Activated CD4-positive, alpha-beta T cell treated with anti-CD3 and anti-CD28 coated beads for 1 hour (primary cell): ENCODE measurements at places on chromosomes 5 and 9.

DNA sequence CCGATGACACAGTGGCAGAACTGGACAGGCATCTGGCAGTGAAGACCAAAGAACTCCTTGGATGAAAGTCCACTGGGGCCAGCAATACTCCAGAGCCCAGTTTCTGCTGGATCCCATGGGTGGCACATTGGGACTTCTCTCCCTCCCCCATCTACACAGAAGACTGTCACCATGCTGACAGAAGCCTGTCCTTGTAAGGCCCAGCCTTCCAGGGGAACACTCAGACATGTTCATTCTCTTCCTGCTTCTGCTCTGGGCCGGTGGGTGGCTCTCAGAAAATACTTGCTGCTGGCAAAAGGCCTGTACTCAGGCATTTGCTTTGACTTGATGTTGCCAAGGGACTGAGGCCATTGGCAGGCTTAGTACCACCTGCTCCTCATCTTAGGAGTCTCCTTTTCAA lies 48.3 kb upstream of the PTGS1 start:
- no peak for DNase-seq

DNA sequence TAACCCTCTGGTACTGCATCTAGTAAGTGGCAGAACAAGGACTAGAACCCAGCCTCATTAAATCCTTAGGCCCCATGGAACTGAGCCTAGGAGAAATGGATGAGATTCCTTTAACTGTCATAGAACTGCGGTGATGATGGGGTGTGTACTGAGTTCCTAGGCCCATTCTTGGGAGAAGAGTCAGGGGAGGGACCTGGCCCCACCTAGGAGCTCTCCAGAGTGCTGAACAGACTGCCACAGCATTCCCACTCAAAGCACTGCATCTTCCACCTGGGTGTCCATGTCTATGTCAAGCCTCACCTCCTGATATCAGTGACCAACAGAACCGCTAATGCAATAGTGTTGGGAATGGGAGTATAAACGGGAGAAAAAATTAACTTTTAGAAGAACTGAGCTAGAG lies 36.6 kb downstream of the TTLL11 start:
- no peak for DNase-seq

- DNase-seq = no peak
Observed at GRCh38 chr9:36818242-36818938, 215.7 kb downstream of the PAX5 start.

GRCh38 chr5:171888051-171888481 lies 102.4 kb downstream of the SMIM23 start:
- DNase-seq = no peak

- DNase-seq = no peak
Observed at GRCh38 chr9:86494644-86495111, 140.5 kb upstream of the TUT7 start.

GRCh38 chr5:150077060-150077459 lies 9.3 kb downstream of the CSF1R start:
- no peak for DNase-seq

DNA sequence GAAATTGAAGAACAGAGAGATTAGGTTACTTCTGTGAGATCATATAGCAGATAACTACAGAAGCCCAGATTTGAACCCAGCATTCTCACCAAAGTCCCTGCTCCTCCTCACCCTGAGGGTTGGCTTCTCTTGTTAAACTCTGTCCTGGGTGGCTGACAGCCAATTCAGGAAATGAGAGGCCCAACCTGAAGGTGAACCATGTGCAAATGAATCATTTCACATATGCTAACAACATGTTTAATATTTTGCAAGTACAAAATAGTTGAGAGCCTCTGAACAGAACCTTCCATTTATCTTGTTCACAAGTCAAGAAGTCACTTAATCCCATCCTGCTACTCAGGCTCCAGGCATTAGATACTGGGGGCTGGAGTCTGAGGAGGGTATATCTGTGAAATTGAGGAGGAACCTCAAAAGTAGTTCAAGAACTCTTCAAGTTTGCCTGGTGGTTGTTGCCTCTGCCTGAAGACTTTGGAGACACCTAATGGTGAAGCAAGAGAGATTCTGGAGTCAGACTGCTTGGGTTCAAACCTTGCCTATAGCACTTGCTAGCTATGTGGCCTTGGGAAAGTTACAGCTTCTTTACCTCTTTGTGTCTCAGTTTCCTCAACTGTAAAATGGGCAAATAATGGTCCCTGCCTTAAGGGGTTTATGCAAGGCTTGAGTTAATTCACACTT lies 564.0 kb downstream of the PSAT1 start:
- DNase-seq = no peak

DNA sequence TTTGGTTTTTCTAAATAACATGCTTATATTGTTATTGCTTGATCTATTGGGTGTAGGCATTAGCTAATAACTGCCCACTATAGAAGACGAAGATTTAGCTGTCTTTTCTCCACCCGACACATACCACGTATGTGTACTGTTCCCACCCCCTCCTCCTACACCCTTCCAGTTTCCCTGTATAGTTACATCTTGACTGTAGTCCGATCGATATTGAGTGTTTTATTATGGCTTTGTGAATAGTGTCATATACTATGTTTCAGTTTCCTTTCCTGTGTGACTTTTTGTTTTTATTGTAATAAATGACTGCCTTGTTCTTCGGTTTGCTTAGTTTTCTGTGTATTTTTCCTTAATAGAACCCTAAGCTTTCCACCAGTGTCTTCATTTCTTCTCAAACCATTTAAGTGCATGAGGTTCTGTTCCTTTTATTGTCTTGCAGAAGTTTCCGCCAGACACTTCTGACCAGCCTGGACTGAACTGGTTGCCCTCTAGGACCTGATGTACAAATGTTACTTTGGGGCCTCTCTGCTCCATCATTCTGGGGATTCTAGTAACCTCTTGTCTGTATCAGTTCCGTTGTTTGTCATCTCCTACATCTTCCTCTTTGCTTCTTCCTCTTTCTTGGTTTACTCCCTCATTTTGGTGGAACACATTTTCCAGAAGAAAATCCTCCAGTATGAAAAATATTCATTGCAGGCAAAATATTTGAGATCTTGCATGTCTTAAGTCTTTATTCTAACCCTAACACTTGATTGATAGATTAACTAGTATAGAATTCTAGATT lies 61.8 kb downstream of the PRKACG start:
- DNase-seq = no peak

- no peak for DNase-seq
Observed at GRCh38 chr5:88669371-88670050, 213.5 kb downstream of the MEF2C start.

DNA sequence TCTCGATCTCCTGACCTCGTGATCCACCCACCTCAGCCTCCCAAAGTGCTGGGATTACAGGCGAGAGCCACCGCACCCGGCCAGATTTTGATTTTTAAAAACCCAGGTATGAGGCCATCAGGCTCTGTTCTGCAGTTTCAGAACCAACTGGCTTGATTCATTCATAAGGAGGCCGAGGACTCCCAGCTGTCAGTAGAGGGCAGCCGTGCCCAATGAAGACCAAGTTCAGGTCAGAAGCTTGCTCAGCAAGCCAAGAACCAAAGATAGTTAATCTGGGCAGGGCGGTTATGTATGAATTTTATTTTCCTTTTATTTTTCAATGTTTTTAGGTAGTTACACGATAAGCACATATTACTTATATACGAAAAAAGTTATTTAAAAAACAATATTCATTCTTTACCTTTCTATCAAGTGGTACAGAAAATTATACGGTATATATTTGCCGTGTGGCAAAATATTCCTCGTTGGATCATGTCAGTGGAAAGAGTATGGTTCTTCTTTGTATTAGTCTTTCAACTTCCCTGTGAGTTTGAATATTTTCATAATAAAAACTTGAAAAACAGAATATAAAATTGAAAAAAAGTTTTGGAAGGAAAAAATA lies 18.0 kb downstream of the MGAT1 start:
- peak; percentile 63 for DNase-seq

DNA sequence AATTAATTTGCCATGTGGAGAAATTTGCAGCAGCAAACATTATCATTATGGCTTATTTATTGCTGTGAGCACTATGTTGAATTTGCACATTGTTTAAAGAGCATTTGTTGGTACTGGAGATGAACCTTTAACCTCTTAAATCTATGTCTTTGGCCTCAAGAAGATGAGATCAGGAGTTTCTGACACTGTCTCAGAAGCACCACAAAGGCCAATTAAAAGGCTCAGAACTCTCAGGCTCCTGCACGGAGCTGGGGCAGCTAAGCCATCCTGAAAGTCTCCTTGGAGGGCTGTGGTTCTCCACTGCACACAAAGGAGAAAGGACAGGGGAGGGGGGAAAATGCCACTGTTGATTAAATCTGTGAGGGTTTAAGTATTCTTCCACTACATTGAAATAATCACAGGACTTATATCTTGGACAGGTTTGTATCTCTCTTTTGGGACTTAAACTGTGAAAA lies 33.1 kb downstream of the ZNF366 start:
- no peak for DNase-seq

DNA sequence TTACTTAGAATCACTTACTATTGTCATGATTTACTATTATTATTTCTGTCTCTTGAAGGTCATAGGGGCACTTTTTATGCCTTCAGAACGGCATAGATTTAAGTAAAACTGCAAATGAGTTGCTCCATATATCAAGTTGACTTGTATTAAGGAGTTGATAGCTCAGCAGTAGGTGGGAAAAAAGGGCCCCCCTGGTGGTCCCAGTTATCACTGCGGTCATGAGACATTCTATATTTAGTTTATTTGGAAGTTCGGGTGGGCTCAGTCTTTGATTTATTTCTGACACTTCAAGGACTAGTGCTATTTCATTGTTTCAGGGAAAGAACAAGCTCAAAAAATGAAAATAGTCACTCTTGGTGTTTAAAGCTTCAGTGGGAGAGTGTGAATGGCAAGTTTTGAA lies 159.3 kb downstream of the SLC24A2 start:
- no peak for DNase-seq

GRCh38 chr9:14027116-14027800 lies 286.7 kb downstream of the NFIB start:
- no peak for DNase-seq

DNA sequence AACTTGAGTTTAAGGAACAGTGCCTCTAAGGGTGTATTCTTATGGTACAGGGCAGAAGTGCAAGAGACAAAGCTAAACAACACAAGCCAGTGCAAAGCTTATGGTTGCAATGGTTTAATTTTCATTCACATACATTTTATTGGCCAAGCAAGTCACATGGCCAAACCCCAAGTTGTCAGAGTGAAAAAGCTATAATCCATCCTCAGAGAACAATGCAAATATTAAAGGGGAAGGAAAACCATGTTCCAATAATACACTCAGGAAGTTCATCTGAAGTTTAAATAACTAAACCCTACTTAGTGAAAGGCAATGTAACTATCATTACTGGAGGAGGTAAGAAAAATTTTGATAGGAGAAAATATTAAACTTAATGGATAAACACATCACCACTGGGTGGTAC lies 26.6 kb upstream of the TLR4 start:
- DNase-seq = no peak

DNA sequence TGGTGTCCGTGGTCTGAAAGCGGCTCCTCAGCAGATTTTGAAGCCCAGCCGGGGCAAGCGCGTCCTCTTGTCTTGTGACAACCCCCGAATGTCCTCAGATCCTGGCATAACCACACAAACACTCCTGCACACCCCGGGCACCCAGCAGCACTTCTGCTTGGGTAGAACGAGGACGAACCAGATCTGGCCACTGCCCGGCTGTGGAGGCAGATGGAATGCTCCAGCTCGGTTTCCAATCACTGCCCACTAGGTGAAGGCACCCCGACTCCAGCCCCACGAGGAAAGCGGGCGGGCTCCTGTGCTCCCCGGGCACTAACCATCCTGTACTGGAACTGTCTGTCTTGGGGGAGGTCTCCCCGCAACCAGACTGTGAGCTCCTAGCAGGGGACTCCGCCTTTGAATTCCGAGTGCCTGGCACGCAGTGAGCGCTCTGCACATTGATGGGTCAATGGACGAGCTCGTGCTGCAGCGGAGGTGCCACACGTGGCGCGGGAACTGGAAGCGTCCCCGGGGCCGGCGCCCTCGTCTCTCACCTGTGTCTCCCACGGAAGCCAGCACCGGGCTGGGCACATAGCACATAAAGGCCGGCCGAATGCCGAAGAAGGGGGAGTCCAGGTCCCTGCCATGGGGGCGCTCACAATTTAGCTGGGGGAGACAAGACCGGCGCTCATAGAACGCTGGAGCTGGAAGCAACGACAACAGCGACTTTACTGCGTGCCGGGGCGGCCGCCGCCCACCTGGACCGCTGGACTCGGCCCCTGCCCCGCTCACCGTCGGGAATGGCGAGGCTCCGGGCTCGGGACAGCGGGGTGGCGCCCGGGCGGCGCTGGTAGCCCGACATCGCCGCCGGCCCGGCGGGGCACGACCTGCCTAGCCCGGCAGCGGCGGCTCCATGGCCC lies 608 bp downstream of the ENTR1 start:
- peak; percentile 12 for DNase-seq

- no peak for DNase-seq
Observed at GRCh38 chr5:154493274-154493673, 15.2 kb upstream of the HAND1 start.

DNA sequence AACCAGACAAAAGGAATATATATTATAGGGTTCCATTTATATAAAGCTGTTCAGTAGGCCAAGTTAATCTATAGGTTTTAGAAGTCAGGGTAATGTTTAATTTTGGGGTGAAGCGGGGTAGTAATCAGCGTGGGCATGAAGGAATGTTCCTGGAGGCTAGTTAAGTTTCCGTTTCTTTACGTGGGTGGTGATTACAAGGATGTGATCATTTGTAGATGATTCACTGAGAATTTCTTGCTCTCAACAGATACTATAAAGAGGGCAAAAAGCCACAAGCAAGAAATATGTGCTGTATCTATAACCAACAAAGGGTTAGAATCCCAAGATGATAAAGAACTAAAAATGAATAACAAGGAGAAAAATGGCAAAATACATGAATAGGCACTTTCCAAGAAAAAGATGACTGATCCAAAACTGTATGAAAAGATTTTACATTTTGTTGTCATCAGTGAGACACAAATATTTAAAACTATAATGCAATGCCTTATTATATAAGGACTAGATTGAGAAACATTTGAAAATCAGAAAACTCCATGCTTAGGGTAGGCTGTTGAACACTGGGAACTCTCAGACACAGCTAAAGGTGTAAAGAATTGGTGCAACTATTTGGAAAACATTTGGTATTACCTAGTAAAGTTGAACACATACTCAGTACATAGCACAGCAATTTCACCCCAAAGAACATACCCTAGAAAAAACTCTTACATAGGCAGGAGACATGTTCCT lies 224.3 kb upstream of the S1PR3 start:
- DNase-seq = no peak

DNA sequence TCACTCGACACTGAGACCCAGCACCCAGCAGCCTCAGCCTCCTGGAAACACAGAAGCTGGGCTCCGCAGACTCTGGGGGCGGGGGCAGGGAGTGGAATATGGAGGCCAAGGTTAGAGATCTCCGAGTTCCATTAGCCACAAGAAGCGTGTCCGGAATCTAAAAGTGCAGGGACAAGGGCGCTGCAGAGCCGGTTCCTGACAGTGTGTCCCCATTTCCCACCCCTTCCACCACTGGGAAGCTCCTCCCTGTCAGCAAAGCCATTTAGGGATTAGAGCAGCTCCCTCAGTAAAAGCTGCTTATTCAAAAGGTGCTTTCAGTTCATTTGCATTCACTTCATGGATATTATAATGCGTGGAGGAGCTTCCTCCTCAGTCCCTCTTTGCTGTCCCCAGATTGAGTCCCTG lies 74.1 kb upstream of the HSPA9 start:
- DNase-seq = no peak
